ENCODE measurements at places on chromosomes 13 and 19.

- no peak for DNase-seq
These were observed 7.2 kb downstream of the ZBTB7A start for GRCh38 chr19:4059453-4059871.

DNA sequence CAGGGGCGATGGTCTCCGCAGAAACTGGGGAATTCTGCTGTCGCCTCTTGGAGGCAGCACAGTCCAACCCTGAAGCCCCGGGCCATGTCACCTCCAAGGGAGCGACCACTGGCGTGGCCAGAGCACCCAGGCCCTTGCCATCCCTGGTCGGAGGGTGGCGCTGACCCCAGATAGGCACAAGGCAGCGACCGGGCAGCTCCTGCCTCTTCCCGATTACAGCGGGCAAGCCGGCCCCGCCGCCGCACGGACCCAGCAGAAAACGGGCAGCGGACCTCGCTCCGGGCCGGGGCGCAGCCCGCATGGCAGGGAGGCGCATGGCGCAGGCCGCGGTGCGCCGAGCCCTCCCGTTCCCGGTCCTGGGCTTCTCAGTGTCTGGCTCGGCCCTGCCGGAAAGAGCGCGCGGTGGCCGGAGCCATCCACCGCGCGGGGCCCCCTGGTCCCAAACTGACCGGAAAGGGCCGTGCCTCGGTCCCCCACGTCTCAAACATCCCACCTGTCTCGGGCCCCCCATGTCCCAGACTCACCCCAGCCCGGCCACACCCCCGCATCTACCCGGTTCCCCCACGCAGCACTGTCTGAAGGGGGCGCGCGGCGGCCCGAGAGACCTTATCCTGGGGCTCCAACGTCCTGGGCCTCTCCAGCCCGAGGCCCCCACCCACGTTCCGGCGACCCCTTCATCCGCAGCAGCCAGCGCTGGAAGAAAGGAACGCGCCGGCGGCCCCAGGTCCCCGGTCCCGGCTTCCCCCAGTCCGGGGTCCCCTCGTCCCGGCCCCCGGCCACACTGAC, 727 bp downstream of the CERS1 start:
- peak; percentile 50 for DNase-seq

DNA sequence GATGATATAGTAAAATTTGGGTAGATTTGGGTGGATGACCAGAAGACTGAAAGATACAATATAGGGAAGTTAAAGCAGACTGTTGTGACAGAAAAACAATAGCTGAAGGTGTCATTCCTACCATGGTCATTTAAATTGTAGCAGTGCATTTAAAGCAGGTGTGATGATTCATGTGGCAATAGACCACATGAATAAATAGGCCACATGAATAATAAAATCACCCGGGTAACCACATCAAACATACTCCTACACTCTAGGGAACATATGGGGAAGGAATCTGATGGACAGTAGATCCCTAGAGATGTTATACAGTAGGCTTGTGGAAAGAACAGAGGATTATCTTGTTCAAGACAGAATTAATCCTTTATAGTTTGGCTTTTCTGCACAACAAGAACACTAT, 392.6 kb downstream of the SLITRK5 start:
- no peak for DNase-seq

- peak; percentile 91 for DNase-seq
These were observed 371.4 kb downstream of the KCNRG start for GRCh38 chr13:50386541-50387050.

GRCh38 chr13:43363156-43363953, 340.0 kb downstream of the DNAJC15 start:
- peak; percentile 63 for DNase-seq

- DNase-seq: peak; percentile 27
These were observed 10.4 kb upstream of the GPR32 start for GRCh38 chr19:50759886-50760285.

DNA sequence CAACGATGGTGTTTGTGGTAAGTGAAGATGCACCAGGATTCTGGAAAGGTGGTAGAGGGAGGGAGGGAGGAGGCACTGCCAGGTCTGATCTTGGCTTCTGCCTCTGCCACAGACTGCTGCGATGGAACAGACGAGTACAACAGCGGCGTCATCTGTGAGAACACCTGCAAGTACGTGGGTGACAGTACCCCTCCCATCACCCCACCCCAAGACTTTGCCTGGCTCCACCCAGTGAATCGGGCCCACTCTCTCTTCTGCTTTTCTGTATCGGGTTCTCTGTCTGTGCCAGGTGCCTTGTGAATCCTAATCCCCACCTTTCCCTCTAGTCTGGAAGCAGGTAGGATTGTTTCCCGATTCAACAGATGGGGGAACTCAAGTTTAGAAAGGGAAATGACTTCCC, 2.5 kb downstream of the PRKCSH start:
- no peak for DNase-seq

DNA sequence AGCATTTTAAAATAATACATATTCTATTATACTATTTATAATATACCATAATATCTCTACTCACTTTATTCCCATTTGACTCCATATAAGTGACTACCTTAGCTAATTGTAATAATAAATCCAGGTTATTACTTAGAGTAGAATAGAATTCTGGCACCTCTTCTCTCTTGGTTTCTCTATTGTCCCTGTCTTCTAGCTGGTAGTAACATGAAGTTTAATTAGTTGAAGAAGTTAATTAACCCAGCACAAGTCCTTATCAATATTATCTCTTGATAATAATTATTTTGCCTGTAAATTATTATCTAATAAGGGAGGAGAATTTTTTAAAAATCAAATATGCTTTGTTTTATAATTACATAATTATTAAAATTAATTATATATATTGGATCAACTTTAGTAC, 1571.2 kb upstream of the PRR20A start:
- no peak for DNase-seq

GRCh38 chr13:44703371-44703770, 127.2 kb upstream of the TSC22D1 start:
- peak; percentile 90 for DNase-seq

DNA sequence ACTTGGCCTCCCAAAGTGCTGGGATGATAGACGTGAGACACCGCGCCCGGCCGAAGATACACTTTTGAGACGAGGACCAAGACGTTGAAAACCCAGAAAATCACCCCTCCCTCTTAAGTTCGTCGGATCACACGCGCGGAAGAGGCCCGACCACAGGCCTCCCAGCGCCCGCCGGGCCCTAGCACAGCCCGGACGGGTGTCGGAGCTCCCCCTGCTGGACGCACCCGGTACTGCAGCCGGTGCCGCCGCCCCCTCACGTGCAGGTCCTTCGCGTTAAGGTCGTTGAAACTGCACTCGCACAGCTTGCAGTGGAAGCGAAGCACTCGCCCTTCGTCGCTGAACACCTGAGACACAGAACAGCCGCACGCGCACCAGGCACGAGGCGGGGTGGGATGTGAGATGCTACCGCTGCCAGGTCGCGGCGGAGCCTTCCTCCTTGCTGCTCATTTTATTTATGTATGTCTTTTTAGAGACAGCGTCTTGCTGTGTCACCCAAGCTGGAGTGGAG, 35.7 kb upstream of the MATK start:
- DNase-seq: peak; percentile 6

DNA sequence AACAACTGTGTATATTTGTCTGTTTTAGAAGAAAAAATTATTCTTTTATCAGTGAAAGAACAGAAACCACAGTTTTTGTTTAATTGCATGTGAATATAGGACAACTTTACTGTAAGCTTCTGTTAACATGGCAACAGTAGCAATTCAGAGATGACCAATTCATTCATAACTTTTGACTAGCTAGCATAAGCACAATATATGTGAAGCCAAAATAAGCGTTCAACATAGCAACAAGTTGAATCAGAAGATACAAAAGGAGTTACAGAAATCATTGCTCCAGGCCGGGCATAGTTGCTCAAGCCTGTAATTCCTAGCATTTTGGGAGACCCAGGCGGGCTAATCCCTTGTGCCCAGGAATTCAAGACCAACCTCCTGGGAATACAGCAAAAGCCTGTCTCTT, 197.1 kb upstream of the GPC6 start:
- peak; percentile 5 for DNase-seq

GRCh38 chr19:30388819-30389218, 16.6 kb downstream of the ZNF536 start:
- DNase-seq: no peak

- no peak for DNase-seq
These were observed 40.4 kb downstream of the INTS6 start for GRCh38 chr13:51412431-51412830.

DNA sequence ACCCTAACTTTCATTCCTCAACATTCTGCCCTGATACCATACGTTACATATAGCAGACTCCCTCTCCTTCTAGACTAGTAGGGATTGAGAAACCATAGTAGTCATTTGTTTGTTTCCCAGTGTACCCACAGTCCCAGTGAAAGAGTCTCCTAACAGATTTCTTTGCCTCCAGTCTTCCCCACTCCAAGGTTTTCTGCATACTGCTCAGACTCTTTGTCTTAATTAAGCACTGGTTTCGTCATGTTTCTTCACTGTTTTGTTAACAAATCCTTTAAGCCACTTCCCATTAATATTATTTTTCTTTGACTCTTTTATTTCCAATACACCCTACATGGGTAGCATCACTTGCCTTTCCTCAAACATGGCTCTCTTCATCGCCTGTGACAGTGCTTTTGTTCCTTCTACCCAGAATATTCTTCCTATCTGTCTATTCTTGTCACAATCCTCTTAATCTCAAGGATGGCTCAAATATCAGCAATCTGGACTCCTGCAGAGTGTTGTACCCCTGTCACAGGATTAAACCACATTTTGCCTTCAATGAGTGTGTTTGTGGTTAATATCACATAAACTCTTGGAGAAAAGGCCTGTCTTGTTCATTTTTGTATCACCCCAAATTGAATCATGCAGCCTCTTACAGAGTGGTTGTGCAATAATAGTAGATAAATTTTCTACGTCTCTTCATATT, 92.7 kb upstream of the KLF12 start:
- peak; percentile 81 for DNase-seq

GRCh38 chr19:10191347-10191746, 3.4 kb downstream of the DNMT1 start:
- DNase-seq: no peak

GRCh38 chr13:74479124-74479523, 344.9 kb upstream of the KLF12 start:
- DNase-seq: no peak

- DNase-seq: no peak
These were observed 233.9 kb downstream of the RGCC start for GRCh38 chr13:41691274-41691673.

DNA sequence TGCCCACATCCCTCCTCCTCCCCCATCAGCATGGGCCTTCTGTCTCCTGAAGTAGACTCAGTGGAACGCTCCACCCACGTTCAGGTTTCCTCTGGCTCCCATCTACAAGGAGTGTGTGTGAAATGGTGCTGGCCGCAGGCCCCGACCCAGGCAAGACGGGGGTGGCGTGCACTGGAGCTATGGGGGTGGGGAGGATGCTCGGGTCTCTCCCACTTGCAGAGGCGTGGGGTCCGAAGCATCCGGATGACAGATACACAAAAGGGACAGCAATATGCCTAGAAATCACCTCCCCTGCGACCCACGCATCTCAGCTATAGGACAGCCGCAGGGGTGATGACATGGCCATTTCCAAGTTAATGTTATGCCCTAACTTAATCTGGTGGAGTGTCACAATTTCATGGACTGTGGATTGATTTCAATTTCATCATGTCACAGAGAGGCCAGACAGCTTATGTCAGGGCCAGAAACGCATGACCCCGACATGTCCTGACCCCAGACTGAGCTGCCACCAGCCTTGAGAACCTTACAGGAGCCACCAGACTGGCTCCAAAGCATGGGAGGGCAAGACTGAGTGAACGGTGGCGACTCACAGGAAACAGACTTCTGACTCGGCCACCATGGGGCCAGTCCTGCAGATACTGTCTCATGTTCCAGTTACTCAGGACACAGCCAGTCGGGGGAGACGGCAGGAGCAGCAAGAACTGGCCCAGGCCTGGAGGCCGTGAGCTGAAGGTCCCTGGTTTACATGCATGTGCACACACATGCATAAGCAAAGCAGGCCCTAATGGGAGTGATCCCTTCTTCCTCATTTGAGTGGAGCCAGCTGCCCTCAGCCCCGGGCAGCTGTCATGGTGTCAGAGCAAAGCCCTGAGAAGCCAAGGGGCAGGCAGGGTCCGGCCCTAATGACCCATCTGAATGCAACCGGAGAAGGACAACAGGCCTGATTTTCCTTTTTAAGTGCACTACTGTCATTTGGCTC, 82.2 kb downstream of the SLC7A1 start:
- peak; percentile 47 for DNase-seq

GRCh38 chr19:54152267-54152666, 7.3 kb downstream of the LENG1 start:
- DNase-seq: no peak

DNA sequence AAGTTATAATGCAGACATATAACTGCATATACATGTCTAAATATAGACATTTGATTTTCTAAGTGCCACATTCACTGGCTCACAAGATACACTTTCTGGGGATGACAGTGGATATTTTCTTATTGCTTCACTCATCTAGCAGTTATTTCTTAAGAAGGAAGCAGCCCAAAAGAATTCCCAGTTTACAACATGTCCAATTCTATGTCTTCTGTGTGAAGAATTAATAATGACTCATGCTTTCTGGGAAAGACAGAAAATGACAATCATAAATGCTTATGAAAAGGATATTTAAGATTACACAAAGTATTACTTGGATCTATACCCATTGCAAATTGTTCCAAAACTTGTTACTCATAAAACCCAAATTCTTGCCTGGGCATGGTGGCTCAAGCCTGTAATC, 543.4 kb downstream of the SUCLA2 start:
- DNase-seq: peak; percentile 55

- peak; percentile 86 for DNase-seq
These were observed 28.2 kb downstream of the KCNC3 start for GRCh38 chr19:50300814-50301606.

All from LHCN-M2 (cell line).